ENCODE measurements at places on chromosomes 1 and 21.

GRCh38 chr1:247210062-247210375, 38.2 kb upstream of the ZNF124 start:
- DNase-seq = no peak

DNA sequence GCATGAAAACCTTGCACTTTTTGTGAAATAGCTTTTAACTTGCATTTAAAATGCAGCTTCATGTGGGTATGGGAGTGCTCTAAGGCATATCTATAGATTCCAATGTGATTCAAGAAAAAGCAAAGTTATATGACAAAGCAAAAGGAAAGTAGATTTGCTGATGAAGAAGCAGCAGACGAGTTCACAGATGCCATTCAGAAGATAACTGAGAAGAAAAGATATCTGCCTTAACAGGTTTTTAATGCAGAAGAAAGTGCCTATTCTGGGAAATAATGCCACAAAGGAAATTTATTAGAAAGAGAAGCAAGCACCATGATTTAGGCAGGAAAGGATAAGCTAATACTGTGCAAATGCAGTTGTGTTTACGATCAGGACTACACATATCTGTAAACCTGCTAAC, 68.1 kb downstream of the PHTF1 start:
- no peak for DNase-seq

DNA sequence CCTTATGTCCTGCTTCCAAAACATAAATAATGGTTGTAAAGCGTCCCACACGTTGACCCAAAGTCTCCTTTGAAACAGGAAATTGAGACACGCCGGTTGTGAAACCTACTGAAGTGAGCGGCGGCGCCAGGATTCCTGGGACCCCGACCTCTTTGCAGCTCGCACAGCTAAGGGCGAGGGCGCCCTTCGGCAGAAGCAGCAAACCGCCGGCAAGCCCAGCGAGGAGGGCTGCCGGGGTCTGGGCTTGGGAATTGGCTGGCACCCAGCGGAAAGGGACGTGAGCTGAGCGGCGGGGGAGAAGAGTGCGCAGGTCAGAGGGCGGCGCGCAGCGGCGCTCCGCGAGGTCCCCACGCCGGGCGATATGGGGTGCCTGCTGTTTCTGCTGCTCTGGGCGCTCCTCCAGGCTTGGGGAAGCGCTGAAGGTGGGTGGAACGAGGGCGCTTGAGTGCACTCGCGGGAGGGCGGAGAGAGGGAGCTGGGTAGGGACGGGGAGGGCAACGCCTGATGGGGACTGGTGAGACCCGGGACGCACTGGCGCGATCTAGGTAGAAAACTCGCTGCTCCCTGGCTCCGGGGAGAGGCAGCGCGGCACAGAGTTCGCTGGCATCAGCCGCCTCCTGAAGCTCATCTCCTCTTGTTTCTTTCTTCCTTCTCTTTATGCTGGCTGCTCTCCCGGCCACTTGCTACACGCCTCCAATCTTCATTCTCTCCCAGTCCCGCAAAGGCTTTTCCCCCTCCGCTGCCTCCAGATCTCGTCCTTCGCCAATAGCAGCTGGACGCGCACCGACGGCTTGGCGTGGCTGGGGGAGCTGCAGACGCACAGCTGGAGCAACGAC, at the start of gene CD1D:
CD1D (plus strand) TSS at position 155 of the 836 bp plus-strand sequence; CDS start at position 362, 207 bp downstream.
- no peak for DNase-seq

DNA sequence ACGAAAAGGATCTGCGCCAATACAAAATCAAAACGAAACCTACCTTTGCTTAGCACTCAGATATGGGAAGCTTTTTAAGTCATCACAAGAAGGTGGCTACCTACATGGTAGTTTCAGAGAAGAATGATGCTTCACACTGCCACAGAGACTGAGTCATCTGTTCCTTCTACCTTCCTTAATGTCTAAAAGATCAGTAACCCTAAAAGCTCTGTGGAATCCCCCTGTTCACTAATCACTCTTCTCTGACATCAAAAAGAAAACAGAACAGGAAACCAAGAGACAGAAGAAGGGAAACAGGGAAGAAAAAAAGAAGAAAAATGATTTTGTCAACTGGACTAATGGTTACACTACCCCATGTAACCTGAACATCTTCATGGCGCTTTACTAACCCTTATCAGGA, 177.2 kb downstream of the SMYD3 start:
- DNase-seq = peak; percentile 0

DNA sequence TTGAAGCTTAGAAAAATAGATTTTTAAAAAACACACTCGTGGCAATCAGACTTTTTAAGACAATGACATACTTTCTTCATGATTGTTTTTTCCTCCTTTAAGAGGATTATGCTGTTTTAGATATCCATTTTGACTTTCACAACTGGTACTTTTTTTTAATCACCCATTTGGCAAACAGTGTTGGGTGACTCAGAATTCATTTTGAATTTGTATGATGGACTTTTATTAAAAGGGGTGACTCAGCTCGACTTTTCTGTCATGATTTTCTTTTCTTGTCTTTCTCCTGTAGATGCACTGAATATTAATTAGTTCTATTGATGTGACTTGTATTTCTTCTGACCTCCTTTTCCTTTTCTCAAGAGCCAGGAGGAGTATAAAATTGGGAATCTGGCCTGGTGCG, 44.7 kb downstream of the FMN2 start:
- no peak for DNase-seq

- no peak for DNase-seq
These were observed 98.7 kb downstream of the NCAM2 start for GRCh38 chr21:21096956-21097355.

DNA sequence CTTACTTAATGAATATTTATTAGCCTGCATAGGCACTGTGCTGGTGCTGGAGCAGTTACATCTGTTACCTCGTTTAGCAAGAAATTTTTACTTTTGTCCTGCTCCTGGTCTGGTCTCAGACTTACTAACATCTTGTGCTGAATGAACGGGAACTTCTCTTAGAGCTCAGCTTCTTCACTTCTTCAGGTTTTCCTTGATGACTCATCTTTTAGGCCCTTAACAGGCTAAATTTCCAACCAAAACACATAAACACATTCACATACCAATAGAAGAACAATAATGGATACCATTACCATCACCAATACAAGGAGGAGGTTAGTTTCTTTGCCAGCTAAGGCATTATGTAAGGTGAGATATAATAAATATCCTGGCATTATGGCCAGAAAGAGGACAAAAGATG, 68.9 kb downstream of the IFI44 start:
- no peak for DNase-seq

DNA sequence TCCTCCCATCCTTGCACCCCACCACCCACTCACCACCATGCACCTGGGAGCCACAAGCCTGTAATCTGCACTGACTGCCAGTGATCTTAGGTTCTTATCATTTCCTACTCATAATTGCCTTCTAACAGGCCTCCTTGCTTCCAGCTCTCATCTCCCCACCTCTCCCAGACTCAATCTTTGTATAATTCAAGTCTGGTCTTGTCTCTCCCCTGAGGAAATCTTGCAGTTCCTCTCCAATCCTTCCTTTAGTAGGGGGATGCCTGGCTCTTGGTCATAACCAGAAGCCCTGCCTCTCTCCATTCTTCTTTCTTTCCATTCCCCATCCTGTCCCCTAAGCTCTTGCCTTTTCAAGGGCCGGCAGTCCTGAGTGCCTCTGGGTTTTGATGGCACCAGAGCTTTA, 27.8 kb downstream of the PIGM start:
- no peak for DNase-seq

GRCh38 chr1:112172294-112172882, 182.9 kb upstream of the KCND3 start:
- DNase-seq = no peak

- no peak for DNase-seq
These were observed 28.7 kb upstream of the HMGN1 start for GRCh38 chr21:39377444-39378050.

- DNase-seq = no peak
These were observed 65.5 kb downstream of the MT1HL1 start for GRCh38 chr1:236938760-236939159.
